CD4-positive, alpha-beta T cell treated with Interferon alpha-2 for 1 hour (primary cell): ENCODE measurements at places on chromosomes 5 and 9.

DNA sequence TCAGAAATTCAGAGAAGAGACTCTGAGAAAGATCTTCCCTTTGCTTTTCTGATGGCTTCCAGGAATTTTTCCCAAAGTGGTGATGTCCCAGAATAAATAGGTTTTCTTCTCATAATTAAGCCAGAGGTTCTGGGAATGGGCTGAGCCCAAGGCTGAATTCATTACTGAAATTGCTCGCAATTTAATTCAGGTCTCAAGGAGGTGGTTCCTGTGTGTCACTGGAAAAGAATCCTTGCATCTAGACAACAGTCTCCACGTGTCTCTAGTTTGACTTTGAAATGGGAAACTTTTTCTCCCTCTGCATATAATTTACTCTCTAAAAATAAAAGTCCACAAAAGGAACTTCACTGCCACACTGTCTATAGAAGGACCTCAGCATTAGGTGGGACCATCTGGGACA is 27.8 kb upstream of the STX17 start:
- no peak for DNase-seq

DNA sequence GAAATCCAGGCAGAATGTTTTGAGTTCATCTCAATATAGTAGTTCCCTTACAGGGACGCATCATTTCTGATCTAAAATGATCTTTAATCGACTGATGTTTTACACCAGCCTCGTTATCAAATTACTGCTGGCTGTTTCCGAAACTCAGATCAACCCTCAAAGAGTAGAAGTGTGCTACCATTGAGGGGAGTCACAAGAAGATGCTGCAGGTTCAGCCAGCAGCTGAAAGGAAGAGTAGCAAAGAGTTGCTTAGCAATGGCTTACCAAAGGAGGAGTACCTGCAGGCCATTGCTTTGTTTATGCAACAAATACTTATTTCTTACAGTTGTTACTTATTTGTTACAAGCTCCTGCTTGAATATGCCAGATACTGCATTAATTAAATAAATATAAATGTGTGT is 144.1 kb downstream of the EBF1 start:
- DNase-seq: no peak

GRCh38 chr9:97753975-97754374 is 56.8 kb upstream of the XPA start:
- DNase-seq: no peak

- DNase-seq: no peak
These were observed 7.9 kb downstream of the BHMT start for GRCh38 chr5:79119486-79119885.

DNA sequence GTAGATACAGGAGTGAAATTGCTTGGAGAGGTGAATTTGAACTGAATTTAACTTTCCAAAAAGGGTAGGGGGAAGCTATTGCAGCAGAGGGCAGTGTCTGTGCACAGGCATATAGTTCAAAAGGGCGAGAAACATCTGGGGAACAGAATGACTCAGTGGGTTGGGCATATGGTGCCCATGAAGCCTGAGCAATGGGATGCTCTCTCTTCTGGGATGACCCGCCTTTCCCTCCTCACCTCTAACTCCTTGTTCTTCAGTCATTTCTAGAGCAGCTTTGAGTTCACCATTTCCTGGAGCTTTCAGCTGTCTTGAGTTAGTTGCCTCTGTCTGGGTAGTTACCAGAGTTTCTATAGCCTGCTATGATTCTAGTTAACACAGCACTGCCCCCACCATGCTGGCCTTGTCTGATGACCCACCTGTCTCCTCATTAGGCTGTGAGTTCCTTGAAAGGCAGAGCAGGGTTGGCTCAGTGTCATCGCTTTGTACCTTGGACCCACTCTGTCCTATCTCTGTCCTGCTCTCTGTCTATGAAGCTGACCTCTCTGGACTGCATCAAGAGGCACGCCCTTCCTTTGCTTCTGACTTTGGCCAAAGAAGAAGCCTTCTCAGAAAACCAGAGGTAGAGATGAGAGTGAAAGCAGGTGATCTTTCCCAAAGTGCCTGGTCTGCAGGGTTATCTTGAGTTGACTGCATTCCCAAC is 299.6 kb upstream of the KLF4 start:
- DNase-seq: no peak

- DNase-seq: no peak
These were observed 298.2 kb downstream of the KIF4B start for GRCh38 chr5:155311721-155312120.

- DNase-seq: no peak
These were observed 82.1 kb downstream of the SLIT3 start for GRCh38 chr5:169218861-169219260.
